ENCODE measurements at places on chromosomes 7 and 10.

GRCh38 chr7:11185179-11185815 is 211.6 kb downstream of the PHF14 start:
- DNase-seq: peak; percentile 33

GRCh38 chr10:62895063-62895462 is 78.9 kb upstream of the EGR2 start:
- peak; percentile 85 for DNase-seq

GRCh38 chr10:45447416-45447815 is 73.4 kb downstream of the ALOX5 start:
- DNase-seq: no peak

GRCh38 chr10:28367929-28368484 is 65.1 kb upstream of the MPP7 start:
- no peak for DNase-seq

DNA sequence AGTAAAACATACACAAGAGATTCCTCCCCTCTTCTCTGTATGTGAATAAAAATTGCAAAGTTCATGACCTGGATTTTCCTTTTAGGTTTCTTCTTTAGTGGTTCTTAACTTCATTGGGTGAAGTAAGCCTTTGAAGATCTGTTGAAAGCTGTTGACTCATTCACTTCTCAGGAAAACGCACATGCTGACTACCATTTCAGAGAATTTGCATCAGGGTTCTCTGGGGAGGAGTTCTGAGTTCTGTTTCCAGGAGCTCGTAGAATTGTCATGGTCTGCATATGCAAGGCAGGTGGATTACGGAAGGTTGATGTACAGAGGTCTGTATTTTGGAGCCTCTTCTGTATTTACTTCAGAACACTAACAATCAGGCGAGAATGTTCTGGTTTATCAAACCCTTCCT is 962 bp upstream of the SLC26A4 start:
- peak; percentile 82 for DNase-seq

DNA sequence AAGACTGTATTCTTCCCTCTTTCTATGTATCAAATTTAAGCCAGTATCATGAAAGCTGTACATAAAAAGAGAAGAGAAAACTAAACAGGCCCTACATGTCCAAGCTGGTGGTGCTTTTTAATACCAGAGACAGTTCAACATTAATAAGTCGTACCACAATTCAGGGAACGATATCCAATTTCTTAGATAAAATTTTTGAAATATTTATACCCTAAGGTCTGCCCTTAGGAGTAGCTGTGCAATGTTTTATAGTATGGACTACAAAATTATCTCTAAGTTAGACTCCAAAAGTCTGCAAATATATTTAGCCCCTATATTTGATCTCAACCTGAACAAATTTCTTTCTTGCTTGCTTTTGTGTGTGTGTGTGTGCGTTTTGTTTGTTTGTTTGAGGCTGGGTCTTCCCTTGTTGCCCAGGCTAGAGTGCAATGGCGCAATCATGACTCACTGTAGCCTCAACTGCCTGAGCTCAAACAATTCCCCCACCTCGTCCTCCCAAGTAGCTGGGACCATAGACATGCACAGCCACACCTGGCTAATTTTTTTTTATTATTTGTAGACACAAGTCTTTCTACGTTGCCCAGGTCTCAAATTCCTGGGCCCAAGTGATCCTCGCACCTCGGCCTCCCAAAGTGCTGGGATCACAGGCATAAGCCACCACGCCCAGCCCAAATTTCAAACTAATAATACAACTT is 13.2 kb downstream of the ARHGAP19 start:
- DNase-seq: peak; percentile 63

- DNase-seq: peak; percentile 84
These were observed 128.4 kb upstream of the RSU1 start for GRCh38 chr10:16945593-16945992.

DNA sequence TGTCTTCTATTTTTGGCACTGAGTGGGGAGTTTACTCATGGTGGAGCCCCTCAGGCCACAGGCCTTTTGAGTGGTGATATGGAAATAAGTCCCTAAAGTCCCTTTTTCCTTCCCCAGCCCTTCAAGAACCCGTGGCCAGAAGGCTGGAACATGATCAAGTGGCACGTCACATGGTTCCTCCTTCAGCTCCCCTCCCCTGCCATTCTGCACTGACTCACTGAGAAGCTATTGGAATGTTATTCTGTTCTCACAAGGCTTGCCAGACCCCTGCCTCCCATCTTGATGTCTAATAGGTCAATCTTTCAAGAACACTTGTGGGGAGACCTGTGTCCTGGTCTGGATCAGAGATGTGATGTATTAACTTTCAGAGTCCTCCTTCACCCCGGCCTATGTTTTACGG is 279.8 kb downstream of the SEC23IP start:
- peak; percentile 4 for DNase-seq

DNA sequence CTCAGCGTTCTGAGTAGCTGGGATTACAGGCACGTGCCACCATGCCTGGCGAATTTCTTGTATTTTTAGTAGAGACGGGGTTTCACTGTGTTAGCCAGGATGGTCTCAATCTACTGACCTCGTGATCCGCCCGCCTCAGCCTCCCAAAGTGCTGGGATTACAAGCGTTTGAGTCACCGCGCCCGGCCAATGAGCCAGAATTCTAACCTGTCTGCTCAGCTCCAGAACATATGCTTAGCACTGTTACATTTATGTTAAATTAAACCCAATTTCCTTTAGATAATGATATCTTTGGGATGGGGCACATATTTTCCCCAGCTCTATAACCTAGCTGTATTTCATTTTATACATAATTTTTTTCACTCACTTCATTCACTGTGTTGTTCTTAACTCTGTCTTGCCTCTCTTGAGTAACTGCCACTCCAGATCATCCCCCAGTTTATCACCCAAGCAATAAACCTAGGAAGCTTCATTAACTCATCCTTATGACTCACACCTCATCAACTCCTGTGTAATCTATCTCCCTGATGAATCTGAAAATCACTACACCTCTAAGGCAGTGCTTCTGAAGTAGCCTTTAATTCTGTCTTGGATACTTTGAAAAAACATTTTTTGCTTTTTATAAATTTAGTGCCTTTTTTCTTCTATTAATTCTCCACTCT is 559.7 kb upstream of the ZWINT start:
- no peak for DNase-seq

- DNase-seq: peak; percentile 25
These were observed 16.4 kb downstream of the PRKRIP1 start for GRCh38 chr7:102412548-102412947.

DNA sequence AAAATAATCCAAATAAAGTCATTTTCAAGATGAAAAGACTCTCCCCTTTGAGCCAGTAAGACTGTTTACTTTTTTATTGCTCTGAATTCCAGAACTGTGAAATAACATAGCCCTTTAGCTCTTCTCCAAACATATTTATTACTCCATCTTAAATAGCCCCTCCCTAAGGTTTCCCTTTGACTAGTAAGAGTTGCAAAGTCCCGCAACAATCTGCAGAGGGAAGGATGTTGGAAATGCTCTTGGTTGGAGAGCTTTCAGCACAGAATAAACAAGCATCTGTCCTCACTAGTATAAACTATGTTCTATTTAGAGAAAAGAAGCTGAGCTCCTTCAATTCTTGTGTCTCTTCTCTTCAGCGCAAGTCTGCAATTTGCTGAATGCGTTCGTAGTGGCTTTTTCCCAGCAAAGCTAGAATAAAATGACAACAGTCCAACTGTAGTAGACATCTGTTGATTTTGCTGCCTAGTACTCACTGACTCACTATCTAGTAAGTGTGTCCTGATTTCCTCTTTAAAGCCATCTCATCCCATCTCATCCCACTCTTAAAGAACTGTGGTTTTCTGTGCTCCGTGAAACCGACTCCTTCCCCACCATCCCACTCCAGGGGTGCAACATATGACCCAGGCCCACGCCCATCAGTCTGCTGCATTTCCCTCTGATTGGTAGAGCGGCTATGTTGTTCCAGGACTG is 104.0 kb downstream of the FAM107B start:
- DNase-seq: peak; percentile 55

GRCh38 chr10:34651416-34652195 is 163.5 kb downstream of the PARD3 start:
- peak; percentile 48 for DNase-seq

GRCh38 chr7:114783508-114783907 is 138.4 kb upstream of the MDFIC start:
- no peak for DNase-seq

DNA sequence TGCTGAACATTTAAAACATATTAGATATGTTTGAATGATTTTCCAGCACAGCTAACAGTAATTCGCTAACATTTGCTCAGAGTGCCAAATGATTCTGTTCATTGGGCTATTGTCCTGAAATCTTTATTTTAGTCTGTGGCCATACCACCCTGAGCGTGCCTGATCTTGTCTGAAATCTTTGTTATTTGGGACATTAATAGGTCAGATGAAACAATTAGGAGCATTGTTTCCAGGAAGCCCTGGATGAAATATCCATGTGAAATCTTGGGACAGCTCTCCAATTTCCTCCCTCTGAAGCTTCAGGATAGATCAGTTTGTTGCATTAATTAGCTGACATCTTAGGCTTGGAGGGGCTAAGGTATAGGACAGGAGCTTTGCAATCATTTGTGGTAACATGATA is 512.0 kb downstream of the KIF20B start:
- no peak for DNase-seq

GRCh38 chr10:43263551-43264343 is 3.1 kb downstream of the RASGEF1A start:
- no peak for DNase-seq

DNA sequence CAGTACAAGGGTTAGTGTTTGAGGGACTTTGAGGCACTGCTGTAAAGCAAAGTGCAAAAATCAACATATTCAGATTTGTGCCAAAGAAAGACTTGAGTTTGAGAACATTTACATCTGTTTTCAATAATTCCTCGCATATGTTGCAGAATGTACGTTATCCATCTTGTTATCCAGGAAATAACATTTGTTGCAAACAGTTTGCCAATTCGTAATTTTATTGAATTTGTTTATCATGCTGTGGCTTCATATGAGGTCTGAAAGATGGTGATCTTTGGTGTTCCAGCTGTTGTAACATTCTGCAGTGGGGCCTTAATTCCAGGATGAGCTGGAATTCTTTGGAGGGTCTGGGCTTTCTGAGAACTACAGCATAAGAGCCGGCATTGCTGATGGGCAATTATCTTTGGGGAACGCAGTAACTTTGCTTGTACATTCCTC is 396.2 kb downstream of the LRMDA start:
- DNase-seq: no peak

GRCh38 chr7:20190560-20191390 is 26.4 kb downstream of the MACC1 start:
- no peak for DNase-seq

DNA sequence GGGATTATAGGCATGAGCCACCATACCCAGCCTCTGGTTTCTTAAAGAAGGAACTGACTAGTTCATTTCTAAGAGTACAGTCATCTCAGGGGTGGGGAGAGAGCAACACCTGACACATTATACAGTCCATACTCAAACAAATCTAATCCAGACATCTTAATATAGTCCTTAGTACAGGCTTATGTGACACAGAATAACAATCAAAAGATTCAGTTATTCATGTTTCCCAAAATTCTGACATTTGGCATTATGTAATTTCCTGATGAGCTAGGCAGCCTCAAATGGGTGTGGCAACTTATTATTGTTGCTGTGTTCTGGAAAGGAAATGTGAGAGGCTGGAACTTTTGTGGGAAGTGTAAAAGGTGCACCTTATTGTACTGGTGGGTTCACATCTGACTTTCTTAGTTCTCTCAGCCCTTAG is 116.3 kb downstream of the WDFY4 start:
- peak; percentile 17 for DNase-seq

GRCh38 chr7:14197280-14197679 is 207.8 kb upstream of the ETV1 start:
- no peak for DNase-seq

DNA sequence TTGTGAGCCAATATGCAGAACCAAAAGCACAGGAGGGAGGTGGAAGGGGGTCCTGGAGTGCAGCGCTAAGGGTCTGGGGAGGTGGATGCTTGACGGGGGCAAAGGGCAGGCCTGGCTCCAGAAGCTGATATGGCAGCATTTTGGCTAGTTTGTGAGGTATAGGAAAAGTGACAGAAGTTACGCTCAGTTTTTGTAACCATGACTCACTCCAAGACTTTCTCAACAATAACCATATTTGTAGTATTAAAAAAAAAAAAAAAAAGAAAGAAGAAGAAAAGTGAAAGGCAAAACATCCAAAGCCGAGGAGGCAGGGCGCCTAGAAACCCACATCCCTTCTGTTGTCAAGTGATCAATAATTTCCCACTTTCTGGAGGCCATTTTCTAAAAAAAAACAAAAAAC is 92.3 kb downstream of the RNF216 start:
- peak; percentile 65 for DNase-seq

DNA sequence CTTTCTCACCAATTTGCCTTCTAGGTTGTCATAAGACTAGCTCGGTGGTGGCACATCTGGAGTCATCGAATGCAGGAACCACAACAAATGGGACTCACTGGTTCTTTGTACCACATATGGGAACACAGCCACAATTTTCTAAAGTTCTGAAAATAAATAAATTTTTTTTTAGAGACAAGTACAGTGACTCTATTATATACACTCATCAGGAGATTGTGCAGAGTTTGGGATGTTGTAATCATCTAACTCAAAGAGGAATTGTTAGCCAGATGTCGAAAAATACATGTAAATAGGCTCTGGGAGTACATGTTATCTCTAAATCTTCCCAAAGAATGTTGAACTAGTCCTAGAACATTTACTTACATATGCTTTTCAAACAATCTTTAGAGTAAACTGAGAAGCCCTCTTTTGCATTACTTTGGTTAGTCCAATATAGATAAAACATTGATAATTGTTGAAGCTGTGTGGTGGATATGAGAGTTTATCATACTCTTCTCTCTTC is 19.6 kb upstream of the SEPTIN7 start:
- DNase-seq: peak; percentile 37

- no peak for DNase-seq
These were observed 10.6 kb downstream of the BHLHA15 start for GRCh38 chr7:98221611-98222532.

DNA sequence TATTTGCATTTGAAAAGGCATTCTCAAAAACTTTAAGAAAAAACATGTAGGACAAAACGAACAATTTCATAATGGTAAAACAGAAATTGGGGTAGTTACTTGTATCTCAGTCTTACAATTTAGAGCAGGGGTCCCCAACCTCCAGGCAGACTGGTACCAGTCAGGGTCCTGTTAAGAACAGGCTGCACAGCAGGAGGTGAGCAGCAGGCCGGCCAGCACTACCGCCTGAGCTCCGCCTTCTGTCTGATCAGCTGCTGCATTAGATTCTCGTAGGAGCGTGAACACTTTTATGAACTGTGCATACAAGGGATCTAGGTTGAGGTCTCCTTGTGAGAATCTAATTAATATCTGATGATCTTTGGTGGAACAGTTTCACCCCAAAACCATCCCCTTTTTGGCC is 77.3 kb downstream of the SEMA3A start:
- DNase-seq: no peak

DNA sequence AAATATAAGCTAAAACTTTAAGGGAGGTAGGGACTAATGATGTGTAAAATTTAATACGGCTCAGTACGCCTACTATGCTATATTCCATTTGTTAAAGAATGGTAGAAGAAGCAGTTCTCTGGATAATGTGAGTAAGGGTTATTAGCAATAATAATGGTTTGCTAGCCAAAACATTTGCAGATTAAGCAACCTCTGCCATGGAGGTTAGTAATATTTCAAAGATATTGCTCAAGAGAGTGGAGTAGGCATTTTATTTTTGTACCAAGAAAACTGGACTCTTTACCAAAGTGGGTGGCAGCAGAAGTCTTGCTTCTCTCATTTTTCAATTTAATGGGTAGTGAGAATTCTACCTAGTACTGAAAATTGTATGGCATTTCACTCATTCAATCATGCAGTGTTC is 158.9 kb upstream of the TMEM106B start:
- no peak for DNase-seq

- no peak for DNase-seq
These were observed 66.8 kb downstream of the MINDY4 start for GRCh38 chr7:30838008-30838407.
